ENCODE measurements at places on chromosomes 5 and 9.

GRCh38 chr9:136389396-136389795, 10.6 kb downstream of the SNAPC4 start:
- DNase-seq, result no peak

GRCh38 chr5:1477341-1477740, 32.1 kb upstream of the SLC6A3 start:
- no peak for DNase-seq

- DNase-seq, result no peak
Observed at GRCh38 chr5:72109625-72110024, 2.4 kb downstream of the MAP1B start.

GRCh38 chr5:100726116-100726515, 177.0 kb downstream of the ST8SIA4 start:
- DNase-seq, result no peak

GRCh38 chr9:134722120-134722701, 80.6 kb downstream of the COL5A1 start:
- DNase-seq, result no peak

Data from NCI-H1694 treated with DMSO at 0.1 percent for 48 hours (cell line).